ENCODE measurements at places on chromosomes 7 and 10.

- no peak for DNase-seq
Observed at GRCh38 chr10:68586606-68587305, 26.6 kb downstream of the TET1 start.

DNA sequence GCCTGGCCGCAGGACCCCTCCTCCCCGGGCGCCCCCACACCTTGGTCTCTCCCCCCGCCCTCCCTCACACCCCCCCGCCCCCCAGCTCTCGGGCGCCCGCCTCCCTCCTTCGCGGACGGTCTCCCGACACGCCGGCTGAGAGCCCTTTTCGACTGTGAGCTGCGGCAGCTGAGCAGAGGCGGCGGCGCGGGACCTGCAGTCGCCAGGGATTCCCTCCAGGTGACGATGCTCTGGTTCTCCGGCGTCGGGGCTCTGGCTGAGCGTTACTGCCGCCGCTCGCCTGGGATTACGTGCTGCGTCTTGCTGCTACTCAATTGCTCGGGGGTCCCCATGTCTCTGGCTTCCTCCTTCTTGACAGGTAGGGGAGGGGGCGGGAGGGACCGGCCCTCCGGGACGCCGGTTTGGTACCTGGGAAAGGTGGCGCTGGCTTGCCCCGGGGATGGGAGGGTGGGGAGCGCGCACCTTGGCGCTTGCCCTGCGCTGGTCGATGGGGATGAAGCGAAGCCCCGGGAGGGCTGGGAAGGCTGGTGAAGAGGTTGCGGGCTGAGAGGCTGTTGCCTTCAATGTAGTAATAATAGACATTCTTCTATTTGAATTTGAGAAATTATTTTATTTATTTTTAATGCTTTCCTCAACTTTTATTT is at the start of gene BMPER:
TSS of gene BMPER (plus strand) at position 151 of the 644 bp plus-strand sequence. CDS start at position 226, 75 bp downstream.
- DNase-seq, result peak; percentile 18

GRCh38 chr10:128211064-128211504 is 84.9 kb upstream of the MKI67 start:
- DNase-seq, result no peak

GRCh38 chr7:2886900-2887299 is 42.8 kb upstream of the GNA12 start:
- no peak for DNase-seq

- DNase-seq, result no peak
Observed at GRCh38 chr10:79293841-79294581, 53.3 kb upstream of the PPIF start.

DNA sequence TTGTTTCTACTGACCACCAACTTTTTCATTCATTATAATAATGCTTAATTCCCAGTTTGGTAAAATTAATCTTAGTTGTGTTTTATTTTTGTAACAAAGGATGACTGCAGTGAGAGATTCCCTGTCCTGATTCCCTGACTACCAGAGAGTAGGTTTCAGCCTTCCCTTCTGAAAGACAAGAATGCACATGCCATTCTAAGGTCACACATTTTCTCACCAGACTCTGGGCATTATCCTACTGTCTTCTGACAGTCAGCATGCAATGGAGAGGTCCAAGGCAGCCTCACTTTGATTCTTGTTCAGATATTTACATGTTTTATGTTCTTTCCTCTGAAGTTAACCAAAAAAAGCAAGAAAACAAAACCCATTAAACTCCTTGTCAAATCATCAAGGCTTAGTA is 372.7 kb upstream of the CDC14C start:
- DNase-seq, result no peak

GRCh38 chr10:116752563-116752962 is 10.2 kb upstream of the HSPA12A start:
- no peak for DNase-seq

GRCh38 chr7:142412551-142413193 is 154.8 kb upstream of the PRSS58 start:
- no peak for DNase-seq

- no peak for DNase-seq
Observed at GRCh38 chr7:40542982-40543741, 408.4 kb downstream of the SUGCT start.

DNA sequence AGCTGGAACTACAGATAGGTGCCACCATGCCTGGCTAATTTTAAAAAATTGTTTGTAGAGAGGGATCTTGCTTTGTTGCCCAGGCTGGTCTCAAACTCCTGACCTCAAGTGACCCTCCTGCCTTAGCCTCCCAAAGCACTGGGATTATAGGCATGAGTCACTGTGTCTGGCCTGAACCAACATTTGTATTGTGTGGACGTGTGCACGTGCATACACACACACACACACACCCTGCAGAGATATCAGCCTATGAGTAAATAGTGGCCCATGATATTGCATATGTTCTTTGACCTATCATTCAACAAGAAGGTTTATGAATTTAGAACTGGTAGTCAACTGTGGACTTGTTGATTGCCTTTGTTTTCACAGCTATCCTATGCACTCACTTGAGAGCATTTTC is 161.6 kb downstream of the BAMBI start:
- DNase-seq, result no peak

- no peak for DNase-seq
Observed at GRCh38 chr7:148304456-148304855, 286.1 kb upstream of the C7orf33 start.

GRCh38 chr7:46852795-46853194 is 729.1 kb downstream of the TNS3 start:
- no peak for DNase-seq

GRCh38 chr10:70323138-70323696 is 39.4 kb upstream of the NPFFR1 start:
- DNase-seq, result no peak

GRCh38 chr7:36659638-36660341 is 64.5 kb downstream of the AOAH start:
- no peak for DNase-seq

- DNase-seq, result no peak
Observed at GRCh38 chr10:118568327-118568848, 27.1 kb downstream of the PRLHR start.

DNA sequence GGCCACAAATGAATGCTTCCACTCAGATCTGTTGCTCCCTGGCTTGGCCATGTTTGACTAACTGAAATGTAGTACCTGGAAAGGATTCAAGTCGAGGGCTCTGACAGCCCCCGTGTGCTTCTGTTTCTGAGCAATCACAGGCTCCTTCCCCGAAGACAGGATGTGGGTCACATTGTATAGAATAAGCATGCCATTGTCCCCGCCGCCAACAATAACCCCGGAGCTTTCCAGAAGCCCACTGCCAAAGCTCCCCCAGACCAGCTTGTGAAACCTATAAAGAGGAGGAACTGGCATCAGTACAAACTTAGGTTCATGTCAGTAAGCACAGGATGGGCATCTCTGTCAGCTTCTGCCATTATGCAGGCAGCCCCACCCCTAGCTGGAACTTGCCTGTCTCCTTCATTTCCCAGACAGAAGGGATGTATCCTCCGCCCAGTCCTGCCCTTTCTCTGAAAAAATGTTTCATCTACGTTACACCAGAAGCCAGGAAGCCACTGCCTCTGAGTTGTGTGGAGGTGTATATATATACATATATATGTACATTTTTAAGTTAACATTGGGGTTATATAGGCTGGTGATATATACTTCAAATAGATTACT is 10.3 kb downstream of the SEC31B start:
- no peak for DNase-seq

- DNase-seq, result no peak
Observed at GRCh38 chr7:12540850-12541249, 29.7 kb upstream of the SCIN start.

GRCh38 chr10:50992356-50992901 is 81.9 kb upstream of the PRKG1 start:
- no peak for DNase-seq

All from left ventricle myocardium inferior (tissue), 1 donor.